ENCODE measurements at places on chromosomes 5 and 9.

- no peak for DNase-seq
Measured at GRCh38 chr5:127830157-127830556, 127.0 kb downstream of the CCDC192 start.

- DNase-seq, result no peak
Measured at GRCh38 chr5:54760182-54760935, 225.0 kb downstream of the ESM1 start.

DNA sequence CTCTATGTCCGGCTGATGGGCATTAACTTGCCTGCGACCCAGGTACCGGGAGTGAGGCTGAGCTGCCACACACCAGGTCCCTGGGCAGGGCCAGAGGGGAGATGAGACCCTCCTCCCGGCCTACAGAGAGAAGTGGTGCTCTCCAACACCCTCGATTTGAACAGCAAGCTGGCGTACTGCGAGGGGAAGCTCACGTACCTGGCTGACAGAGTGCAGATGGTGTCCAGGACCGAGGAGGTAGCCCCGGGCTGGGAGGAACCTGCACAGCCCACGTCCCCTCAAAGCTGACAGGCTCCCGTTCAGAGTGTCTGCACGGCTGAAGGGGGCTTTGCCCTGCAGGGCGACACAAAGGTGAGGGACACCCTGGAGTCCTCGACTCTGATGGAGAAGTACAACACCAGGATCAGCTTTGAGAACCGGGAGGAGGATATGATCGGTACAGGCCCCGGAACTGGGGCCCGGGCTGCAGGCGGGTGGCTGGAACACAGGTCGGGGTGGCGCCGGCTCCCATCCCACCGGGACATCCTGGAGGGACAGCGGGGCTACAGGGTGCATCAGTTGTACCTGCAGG is 1.0 kb upstream of the RABL6 start:
- no peak for DNase-seq

DNA sequence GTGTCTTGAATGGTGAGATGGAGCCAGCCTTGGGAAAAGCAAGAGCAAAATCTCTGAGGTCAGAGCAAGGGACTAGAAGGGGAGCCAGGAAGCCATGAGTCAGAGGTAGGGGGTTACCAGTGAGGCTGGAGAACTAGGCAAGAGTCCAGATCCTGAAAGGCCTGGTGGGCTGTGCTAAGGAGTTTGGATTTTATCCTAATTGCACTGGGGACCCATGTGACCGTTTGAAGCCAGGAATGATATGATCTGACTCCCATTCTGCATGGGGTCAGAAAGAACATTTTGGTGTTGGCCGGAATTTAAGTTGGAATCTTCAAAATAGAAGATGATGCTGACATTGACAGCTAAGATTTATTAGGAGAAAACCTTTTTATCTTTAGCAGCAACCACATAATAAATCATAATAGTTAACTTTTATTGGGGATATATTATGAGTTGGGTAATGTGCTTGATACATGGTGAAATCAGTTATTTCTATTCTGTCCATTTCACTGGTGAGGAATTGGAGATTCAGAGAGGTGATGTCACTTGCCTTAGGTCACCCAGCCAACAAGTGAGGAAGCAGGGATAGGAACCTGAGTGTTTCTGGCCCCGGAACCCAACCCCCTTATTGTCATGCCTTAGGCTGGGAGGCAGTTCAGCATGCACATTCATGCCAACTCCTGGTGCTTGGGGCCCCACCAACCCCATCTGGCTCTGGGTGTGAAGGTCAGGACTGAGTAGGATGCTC is 61.5 kb upstream of the RARS1 start:
- no peak for DNase-seq

DNA sequence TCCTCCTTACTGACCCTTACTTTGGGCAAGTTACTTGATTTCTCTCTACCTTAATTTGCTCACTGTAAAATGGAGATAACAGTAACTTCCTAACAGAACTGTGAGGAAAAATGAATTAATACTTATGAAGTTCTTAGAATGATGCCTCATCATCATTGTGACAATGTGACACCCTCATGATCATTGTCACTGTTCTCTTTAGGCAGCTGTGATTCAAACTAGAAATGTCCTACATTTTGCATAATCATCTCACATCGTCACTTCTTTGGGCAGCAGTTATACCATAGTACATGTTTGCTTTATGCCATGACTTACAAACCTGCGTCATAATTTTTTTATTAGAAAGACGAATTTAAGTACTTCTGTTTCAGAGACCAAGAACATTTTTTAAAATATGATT is 9.7 kb downstream of the SLC30A5 start:
- DNase-seq, result no peak

- no peak for DNase-seq
Measured at GRCh38 chr9:7979611-7980010, 180.0 kb upstream of the DMAC1 start.

DNA sequence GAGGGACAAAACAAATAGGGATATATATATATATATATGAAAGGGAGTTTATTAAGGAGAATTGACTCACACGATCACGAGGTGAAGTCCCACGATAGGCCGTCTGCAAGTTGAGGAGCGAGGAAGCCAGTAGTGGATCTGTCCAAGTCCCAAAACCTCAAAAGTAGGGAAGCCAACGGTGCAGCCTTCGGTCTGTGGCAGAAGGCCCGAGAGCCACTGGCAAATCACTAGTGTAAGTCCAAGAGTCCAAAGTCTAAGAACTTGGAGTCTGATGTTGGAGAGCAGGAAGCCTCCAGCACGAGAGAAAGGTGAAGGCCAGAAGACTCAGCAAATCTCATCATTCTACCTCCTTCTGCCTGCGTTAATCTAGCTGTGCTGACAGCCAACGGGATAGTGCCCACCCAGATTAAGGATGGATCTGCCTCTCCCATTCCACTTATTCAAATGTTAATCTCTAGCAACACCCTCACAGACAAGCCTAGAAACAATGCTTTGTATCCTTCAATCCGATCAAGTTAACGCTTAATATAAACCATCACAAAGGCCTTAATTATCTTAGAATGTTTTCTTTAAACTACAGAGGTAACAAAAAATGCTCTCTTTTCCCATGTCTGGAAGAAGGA is 23.8 kb upstream of the DAB2 start:
- no peak for DNase-seq

GRCh38 chr5:13944560-13945199 is at the start of gene DNAH5:
DNAH5 (minus strand) TSS chr5:13944688; CDS start chr5:13944438, 250 bp downstream.
- DNase-seq, result no peak

Data from effector memory CD8-positive, alpha-beta T cell (primary cell).